Esophagus muscularis mucosa (tissue), 4 donors: ENCODE measurements at places on chromosomes 16 and 17. TPM values are rescaled to one million over a fixed set of nuclear protein-coding genes. Genes with fewer than 3 reads are reported as not detected.

DNA sequence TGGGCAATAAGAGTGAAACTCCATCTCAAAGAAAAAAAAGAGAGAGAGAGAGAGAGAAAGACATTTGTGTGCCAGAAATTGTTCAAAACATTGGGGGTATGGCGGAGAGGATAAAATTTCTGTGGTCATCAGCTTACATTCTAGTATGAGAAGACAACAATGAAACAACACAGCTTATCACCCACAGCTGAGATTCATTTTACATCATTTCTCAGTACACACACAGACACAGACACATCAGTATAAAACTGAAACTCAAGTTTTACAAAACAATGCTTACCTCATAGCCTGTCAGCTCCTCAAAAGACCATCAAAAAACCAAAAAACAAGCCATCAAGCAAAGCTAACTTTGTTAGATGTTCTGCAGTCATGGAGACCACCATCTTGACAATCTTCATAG, 31.4 kb upstream of the CNEP1R1 start:
- DNase-seq, result no peak

- DNase-seq, result no peak
Measured at GRCh38 chr16:11407047-11407982, 62.1 kb downstream of the RMI2 start.

Gene SPNS2
- total RNA-seq, result 10.0 TPM

Gene TMC8
- 1.3 TPM for total RNA-seq

DNA sequence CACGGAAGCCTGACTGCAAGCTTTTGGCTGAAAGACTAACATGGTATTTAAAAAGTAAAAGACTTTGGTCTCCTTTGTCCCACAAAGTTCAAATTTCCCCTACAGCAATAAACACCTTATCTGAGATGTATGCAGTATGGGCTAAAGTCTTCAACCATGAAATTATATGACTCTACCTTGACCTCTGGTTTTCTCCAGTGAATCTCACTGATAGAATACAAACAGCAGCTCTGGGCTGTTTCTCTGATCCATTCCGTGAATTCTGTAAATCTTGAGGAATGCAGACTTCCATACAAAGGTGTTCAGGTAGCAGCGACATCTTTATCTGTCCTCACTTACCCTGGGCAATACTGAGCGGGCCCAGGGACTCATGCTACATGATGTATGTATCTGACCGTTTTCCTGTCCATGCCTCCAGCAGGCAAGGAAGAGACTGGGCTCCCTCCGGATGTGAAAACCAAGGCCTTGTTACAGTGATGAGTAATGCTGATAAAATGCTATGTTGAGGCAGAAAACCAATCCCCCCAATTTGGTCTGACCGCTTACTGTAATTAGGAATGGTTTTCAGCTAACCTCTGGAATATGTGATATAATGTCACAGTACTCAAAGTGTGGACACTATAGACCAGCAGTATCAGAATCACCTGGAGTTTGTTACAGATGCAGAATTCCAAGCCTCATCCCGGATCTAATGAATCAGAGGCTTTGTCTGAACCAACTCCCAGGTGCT, 589.8 kb downstream of the HS3ST4 start:
- peak; percentile 72 for DNase-seq

Gene C16orf46
- total RNA-seq, result not detected

Gene DNAH17
- total RNA-seq, result not detected

GRCh38 chr16:22912654-22913053, 98.7 kb downstream of the HS3ST2 start:
- DNase-seq, result no peak

- DNase-seq, result no peak
Measured at GRCh38 chr17:49549691-49550678, 25.7 kb upstream of the NXPH3 start.

DNA sequence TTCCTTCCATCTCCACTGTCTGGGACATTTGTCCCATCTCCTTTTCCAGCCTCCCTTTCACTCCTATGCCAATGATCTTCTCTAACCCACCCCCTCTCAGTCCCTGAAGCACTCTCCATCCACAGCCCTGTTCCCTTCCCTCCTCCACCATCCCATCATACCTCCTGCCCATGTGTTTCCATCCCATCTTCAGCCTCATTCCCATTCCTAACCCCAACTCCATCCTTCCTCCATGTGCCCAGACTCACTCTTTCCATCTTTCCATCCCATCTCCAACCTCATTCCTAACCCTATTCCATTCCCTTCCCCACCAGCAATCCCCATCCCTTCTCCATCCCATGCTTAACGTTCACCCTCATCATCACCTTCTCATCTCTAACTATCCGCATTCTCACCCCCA, 4.3 kb downstream of the IL27 start:
- DNase-seq, result no peak

- no peak for DNase-seq
Measured at GRCh38 chr17:76722279-76722678, 4.1 kb downstream of the JMJD6 start.

DNA sequence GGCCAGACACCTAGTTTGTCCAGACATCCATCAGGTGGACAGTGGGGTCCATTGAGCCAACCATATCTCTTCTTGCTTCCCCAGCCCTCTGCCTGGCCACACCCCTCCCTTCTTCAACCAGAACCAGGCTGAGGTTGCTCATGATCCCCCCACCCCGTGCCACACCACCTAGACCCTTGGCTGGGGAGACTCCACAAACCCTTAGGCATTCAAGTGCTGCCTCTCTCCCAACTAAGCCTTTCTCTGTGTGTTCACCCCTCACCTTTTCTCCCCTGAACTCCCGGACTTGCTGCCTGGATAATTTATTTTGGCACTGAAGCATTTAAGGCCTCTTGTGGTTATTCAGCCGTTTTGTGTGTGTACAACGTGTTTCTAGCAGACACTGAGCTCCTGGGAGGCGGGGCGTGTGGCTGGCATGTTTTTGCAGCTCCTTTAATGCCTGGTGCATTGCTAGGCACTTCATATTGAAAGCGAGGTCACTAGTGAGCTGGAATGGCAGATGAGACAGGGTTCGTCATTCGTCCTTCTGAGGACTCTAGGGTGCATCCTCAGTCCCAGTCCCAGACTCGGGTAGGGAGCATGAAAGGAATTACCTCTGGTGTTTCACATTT, 28.7 kb downstream of the CACNA1G start:
- DNase-seq, result no peak

DNA sequence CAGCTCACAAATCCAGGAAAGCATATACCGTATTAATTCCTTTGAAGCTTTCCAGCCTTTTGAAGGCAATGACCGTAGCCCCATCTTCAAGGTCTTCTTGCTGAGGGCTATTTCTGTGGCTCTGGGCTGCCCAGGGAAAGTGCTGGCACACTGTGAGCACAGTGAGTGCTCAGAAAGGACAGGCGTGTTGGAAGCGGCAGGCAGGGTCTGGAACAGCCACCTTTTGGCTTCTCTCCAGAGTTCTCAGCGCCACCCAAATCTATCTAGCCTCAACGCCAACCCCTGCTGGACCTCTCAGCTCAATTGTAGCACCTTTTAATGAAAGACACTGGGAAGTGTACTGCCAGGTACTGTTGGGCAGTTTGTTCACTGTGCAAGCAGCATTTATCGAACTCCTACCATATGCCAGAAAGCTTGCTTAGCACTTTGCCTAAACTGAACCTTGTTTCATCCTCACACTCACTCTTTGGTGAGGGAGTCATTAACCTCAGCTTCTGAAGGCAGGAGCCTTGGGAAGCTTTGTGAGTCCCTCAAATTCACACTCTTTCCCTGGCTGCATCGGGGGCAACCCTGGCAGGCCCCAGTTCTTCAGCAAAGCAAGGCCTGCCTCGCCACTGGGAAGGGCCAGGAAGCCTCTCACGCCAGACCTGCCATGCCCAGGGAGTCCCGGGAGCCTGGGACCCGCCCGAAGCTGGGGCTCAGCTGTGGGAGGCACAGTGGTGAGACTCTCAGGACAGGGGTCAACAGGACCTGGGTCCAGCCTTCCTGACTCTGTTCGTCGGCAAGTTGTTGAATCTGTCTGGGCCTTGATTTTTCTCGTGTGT, 13.5 kb upstream of the CIBAR2 start:
- no peak for DNase-seq
